ENCODE measurements at places on chromosomes 7 and 10.

- no peak for DNase-seq
Observed at GRCh38 chr7:36943591-36944435, 219.5 kb upstream of the AOAH start.

DNA sequence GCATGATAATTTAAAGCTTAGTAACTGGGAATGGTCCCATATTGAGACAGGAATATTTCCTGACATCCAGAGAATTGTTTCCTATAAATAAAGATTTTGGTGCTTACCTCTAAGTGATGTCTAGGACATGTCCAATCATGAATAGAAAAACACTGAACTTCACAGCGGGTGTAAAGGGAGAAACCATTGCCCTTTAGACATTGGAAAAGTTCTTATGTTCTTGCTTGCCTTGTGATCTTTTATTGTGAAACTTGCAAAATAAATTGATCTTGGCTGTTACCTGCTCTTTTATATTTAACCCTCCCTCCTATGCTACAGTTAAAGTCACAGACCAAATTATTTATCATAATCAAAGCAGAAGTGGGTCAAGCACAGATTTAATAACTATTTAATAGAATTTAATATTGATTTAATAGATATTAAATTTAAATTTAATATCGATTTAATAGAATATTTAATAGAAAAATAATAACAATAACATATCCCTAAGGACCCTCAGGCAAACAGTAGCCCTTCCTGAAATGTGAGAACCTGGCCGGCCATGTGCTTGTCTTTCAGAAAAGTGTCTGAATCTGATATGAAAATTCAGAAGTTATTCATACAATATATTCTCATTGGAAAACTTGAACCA, 47.0 kb upstream of the AKR1C1 start:
- DNase-seq = no peak

- DNase-seq = no peak
Observed at GRCh38 chr10:82882722-82883121, 1007.7 kb downstream of the NRG3 start.

DNA sequence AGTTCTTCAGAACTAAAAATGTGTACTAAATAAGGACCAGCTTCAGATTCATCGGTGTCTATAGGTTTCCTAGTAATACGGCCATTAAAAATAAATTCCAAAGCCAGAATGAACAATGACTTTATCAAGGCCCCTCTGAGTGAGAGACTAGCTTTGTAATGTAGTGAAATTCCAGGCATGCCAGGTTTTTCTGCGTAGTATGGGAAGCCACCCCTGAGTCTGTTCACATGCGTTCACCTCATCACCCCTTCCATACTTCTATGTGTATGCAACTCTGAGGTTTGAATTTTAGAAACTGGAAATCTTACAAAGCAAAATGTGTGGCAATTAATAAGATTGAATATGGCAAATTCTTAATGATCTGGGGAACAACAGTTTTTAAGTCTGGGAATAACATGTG, 24.5 kb downstream of the RNF32 start:
- DNase-seq = no peak

GRCh38 chr10:69403519-69403918, 13.2 kb downstream of the TACR2 start:
- peak; percentile 72 for DNase-seq

GRCh38 chr10:117167789-117168674, 29.3 kb upstream of the KCNK18 start:
- DNase-seq = peak; percentile 51

DNA sequence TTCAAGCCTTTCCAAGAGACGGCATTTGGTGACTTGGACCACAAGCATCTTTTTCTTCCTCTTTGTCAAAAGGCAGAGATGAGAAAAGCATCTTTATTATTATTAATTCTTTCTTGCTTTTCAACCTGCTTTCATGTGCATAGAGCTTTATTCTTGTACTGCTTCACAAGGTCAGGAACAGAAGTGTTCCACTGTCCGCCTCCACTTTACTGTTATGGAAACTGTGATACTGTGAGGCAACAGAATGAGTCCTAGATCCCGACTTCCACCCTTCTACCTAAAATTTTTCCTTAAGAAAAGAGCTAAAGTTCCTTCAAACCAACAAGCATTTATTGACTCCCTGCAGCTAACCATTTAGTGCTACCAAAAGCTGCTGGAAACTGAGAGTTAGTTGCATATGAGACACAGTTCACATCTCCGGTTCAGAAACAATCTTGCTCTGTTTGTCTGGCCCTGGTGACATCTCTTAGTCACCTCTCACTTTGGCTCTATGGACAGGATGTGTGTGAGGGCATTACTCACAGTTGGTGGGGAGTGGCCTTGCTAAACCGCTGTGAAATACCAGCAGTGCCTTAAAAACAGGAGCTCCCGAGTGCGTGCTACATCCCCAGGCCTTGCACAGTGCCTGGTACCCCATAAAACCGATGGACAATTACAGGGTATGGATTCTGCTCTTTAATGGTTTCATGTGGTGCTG, 77.1 kb upstream of the TRIL start:
- peak; percentile 75 for DNase-seq

DNA sequence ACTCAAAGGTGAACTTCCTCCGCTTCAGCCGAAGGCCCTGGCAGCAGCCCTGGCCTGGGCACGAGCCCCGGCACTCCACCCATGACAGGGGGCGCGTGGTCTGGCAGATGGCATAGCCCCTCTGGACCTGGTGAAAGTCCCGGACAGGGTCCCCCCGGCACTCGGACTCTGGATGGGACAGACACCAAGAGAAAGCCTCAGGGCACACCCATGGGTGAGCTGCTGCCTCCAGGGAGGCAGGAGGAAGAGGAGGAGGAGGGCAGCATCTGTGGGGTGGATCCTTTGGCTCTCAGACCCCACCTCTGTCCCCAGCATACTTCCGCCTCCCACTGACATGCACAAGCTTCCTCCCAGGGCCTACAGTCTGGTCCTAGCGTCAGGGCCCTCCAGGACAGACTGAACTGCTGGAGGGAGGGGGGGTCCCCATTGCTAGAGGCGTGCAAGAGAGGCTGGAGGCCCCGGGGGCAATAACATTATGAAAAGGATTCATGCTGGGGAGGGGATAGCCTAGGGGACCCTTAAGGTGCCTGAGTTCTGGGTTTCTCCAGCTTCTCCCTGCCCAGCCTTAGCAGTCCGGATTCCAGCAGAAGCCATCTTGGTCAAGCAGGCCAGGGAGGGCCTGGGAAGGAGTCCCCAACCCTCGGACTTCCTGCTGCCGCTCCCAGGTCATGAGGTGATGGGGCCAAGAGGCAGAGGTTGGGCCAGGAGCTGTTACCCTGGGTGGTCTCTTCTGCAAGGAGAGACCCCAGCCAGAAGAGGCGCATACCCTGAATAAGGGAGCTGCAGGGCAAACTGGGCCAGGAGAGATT, 169.3 kb downstream of the LCOR start:
- DNase-seq = no peak

- DNase-seq = no peak
Observed at GRCh38 chr10:126977216-126977615, 72.0 kb downstream of the DOCK1 start.

GRCh38 chr7:53111031-53111430, 75.6 kb downstream of the POM121L12 start:
- DNase-seq = no peak

- no peak for DNase-seq
Observed at GRCh38 chr10:47370878-47371277, 13.2 kb downstream of the ZNF488 start.

DNA sequence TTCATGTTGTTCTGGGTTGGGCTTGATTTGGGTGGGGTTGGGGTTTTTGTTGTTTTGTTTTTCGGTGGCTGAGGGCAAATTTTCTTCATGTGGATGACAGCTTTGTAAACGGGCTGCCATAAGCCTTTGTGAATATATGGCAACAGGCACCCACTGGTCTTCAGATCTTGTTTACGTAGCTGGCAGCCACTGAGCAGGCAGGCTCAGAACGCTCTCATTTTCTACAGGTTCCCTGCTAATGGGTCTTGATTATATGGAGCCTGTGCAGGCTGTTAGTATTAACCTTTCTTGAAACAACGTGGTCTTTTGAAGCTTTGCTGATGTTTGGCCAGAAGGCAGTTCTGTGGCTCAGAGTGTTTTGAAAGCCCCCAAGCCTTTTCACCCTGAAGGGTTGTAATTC, 199.7 kb downstream of the TNS3 start:
- DNase-seq = no peak

- DNase-seq = no peak
Observed at GRCh38 chr7:69438584-69439412, 159.5 kb upstream of the AUTS2 start.
